ENCODE measurements at places on chromosomes 4 and X.

DNA sequence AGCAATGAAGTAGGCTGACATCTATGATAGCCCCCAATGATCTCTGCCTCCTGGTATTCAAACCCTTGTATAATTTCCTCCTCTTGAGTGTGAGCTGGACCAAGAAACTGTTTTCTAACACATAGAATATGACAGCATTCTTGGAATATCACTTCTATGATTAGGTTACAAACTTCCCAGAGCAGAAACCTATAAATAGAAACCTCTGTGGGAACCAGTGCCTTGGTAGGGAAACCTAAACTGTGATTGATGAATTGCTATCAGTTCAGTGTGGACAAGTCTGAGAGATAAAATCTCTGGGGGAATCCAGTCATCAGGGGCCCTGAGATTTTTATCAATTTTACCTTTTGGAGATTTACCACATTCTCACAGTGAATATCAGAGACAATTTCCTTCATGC is 756.5 kb upstream of the AGA start:
- DNase-seq = no peak

- no peak for DNase-seq
These were observed 105.8 kb downstream of the FIP1L1 start for GRCh38 chr4:53483250-53483649.

DNA sequence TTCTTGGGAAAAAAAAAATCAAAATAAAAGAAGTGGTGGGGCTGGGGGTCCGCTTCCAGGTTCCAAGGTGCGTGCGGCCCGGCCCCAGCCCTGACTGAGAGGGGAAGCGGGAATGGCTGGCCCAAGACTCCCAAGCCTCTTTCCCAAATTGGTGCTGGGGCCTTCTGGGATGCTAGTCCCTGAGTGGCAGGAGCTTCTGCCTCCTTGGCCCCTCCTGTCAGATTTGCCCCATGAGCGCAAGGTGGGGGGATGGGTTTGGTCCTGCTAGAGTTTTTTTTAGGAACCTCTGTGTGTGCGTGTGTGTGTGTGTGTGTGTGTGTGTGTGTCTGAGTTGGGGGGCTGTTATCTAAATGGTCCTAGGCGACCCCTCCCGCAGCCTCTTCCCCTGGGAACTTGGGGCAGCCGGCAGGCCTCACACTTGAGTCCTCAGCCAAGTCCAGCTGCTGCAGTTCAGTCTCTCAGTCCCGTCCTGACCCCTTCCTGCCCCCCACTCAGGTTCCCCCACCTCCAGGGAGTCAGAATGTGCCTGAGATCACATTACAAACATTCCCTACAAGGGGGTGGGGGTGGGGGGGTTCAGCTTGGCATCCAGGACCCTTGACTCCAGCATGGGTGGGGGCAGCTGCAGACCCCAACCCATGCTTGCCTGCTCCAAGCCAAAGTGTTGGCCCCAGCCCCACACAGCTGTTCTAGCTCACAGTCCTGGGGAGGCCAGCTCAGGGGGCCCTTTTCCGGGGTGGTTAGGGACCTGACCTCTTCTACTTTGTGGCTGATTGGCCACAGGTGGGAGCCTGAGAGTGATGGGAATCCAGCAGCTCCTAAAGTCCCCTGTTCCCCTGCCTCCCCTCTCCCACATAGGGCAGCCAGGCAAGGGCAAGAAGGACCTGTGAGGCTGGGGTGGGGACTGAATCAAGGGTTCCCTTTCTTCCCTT is 4.0 kb downstream of the EFNB1 start:
- no peak for DNase-seq

DNA sequence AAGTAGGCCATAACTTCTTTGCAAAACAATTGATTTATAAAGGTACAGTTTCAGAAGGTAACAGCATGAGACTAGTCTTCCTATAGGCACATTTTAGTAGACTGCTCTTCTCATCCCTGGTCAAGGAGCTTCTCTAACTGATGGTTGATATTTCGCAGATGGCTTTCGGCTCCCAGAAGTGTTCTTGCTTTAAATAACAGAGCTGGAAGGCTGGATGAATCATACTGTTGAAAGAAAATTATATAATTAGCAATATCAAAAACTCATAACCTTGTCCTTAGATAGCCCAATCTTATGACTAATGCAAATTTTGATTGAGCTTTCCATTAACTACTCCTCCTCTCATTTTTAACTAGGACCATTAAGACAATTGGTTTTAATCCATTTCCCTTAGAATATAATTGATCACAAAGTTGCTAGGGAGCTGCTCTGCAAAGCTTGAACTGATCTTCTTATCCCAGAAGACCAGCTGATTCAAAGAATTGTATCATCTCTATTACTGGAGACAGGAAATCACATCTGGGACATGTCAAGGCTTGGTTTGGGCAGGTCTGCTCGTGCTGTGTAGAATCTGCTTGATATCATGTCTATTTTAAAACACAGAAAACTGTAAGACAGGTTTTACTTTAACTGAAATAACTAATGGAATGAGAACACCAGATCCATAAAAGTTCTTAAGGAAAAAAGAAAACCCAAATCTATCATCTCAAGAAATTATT is 38.6 kb downstream of the CENPU start:
- DNase-seq = no peak

GRCh38 chr4:6332042-6332668 is 62.5 kb downstream of the WFS1 start:
- no peak for DNase-seq

GRCh38 chrX:113389846-113390245 is 549.2 kb upstream of the AMOT start:
- DNase-seq = no peak
